Astrocyte of the spinal cord (primary cell): ENCODE measurements at places on chromosomes 6 and 20.

DNA sequence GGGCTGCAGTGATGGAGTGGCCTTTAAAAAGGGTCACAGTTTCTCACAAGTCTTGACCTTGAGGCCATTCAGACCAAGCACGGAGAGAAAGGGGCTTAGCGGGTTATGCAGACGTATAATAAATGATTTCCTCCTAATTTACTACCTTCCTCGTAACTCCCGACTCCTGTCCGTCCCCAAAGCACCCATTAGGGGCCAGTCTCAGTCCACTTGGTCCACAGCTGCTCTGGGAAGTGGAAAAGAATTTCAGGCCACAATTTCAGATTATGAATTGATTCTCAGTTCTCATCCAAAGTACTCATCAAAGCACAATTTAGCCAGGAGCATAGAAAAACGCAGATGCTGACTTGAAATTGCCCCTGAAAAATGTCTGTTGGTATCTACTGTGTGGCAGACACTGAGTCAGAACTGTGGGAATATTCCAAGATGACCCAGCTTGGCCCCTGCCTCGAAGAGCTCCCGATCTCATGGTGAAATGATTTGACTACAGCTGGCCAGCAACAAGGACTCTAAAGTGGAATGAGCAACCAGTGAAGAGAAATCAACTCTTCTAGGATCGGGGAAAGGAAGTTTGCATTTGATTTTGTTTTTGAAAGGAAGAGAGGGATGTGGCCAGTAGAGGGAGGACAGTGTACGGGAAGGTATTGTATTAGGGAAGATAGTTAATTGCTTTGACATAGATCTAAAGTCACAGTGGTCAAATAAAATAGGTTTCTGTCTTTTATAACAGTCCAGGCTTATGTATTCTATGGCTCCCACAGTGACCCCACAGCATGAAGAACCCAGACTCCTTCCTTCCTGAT is 15.2 kb upstream of the STK35 start:
- no peak for DNase-seq

- DNase-seq, result peak; percentile 93
Observed at GRCh38 chr6:80547827-80548226, 441.4 kb downstream of the BCKDHB start.

GRCh38 chr6:71157345-71157744 is 131.3 kb upstream of the OGFRL1 start:
- no peak for DNase-seq

DNA sequence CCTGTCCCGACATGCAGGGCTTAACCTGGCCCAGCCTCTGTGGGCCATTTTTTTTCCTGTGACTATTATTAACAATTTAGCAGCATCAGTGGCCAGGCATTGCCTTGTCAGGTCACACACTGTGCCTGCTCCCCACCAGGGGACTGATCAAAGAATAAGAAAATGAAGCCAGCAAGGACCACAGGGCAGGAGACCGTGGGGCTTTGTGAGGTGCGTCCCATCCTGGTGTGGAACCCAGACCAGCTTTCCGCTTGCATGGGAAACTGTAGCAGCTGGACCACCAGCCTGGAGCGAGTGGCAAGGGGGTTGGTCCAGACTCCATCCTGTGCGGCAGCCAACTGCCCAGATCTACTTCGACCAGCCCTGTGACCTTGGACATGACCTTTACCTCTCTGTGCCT is 218.3 kb downstream of the ANKRD60 start:
- DNase-seq, result no peak

DNA sequence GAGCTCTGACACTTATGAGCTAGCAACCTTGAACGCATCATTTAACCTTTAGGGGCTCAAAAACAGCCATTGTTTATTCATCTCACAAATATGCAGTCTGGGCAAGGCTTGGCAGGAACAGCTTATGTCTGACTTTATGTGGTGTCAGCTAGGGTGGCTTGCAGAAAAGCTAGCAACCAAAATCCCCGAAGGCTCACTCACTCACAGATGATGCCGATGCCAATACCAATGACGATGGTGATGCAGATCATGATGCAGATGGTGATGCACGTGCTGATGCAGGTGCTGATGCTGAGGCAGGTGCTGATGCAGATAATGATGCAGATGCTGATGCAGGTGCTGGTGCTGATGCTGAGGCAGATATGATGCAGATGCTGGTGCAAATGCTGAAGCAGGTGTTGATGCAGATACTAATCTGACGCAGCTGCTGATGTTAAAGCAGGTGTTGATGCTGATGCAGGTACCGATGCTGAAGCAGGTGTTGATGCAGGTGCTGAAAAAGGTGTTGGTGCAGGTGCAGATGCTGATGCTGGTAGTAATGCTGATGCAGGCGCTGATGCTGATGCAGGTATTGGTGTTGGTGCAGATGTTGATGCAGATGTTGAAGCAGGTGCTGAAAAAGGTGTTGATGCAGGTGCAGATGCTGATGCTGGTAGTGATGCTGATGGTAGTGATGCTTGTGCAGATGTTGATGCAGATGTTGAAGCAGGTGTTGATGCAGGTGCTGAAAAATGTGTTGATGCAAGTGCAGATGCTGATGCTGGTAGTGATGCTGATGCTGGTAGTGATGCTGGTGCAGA is 195.6 kb downstream of the NFATC2 start:
- DNase-seq, result peak; percentile 85

DNA sequence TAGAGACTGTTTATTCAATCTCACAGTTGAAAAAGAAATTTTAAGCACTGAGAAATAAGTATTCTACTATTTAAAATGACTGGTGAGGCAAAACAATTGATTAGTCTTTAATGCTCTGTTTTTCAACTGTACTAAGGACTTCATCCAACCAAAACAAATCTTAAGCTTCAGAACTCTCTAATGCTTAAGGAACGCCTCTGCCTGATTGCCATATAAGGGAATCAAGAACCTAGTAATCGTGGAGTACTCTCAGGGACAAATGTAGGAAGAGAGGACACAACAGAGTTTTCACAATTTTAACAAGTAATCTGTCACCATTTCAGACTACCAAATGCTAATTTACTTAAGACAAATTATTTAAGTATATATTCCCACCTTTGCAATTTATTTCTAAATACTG is 16.1 kb downstream of the FBXO30 start:
- DNase-seq, result peak; percentile 76

DNA sequence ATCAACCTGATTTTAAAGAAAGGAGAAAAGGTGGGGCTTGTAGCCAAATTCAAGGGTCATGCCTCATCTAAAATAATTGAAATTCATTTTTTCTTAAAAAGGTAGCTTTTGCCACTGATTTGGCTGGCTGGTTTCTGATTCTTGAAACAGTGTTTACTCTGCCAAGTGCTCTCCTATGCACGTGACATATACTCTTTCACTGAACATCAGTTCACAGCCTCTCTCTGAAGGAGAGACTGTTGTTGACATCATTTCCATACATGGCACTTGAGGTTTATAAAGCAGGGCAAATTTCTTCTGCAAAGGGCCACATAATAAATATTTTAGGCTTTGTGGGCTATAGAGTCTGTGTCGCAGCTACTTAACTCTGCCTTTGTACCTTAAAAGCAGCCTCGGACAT is 40.4 kb upstream of the DOK5 start:
- no peak for DNase-seq

DNA sequence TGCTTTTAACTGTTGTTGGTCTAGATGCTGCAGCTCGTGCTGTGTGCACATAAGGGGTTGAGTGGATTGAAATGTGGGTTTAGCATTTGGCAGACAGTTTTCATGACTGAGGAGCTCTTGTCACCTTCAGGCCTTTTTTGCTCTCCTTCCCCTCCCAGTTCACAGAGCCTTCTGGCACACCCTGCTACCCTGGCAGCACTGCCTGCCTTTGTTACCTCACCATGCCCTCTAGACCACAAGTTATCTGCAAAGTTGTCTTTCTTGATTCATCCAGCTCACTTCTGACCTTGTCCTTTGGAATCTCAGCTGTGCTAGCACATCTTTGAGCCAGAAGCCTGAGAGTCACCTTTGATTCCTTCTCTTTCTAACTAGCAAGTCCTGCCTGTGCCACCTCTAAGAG is 348.9 kb upstream of the ZFP64 start:
- no peak for DNase-seq

DNA sequence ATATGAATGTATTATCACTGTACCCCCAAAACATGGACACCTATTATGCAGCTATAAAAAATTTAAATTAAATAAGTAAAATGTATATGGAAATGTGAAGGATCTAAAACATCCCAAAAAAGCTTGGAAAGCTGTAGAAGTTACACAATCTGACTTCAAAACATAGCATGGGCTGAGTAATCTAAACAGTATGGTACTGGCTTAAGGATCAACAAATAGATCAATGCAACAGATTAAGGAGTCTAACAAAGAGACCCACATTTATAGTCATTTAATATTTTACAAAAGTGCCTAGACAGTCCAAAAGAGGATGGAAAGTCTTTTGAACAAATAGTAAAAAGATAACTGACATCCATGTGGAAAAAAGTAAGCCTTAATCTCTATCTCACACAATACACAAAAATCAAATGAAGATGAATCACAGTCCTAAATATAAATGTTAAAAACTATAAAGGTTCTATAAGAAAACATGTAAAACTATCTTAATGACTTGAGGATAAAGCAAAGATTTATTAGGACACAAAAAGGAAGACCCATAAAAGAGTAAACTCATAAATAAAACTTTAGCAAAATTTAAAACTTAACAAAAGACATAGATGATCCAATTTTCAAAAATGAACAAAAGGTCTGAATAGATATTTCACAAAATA is 46.8 kb downstream of the RANBP9 start:
- DNase-seq, result no peak

DNA sequence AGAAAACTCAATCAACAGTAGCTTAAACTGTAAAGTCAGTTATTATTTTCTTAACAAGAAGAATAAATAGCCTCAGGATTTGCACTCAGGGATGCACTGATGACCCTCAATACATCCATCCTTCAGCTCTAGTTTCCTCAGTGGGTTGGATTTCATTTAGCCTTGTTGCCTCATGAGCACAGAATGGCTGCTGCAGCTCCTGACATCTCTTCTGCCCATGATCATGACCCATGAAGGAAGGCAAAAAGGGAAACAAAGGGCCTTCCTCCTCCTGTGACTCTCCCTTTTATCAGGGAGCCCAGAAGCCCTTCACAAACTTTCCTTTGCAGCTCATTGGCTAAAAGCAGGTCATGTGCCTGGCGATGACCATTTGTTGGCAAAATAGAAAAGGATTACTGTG is 51.2 kb upstream of the KCNG1 start:
- DNase-seq, result no peak

DNA sequence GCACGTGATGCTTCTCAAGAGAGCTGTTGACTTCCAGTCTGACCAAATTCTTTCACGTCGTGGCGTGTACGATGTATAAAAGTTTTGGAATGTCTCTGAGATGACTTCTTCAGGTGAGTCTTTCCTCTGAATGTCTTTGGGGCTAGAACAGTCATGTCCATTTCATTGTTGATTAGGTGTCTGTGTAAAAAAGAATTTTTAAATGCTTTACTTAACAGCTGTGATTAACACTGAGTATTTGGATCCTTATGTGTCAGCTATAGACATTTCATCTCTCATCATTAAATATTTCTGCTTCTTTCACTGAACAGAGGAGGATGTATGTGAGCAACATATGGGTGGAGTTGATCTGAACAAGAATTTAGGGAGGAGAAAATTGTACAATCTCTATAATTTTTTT is 29.3 kb upstream of the KIF13A start:
- no peak for DNase-seq

- no peak for DNase-seq
Observed at GRCh38 chr6:3090013-3090412, 21.7 kb downstream of the RIPK1 start.

GRCh38 chr20:2353231-2353630 is 27.5 kb upstream of the TGM6 start:
- DNase-seq, result no peak

GRCh38 chr6:122476131-122476530 is 4.5 kb upstream of the SERINC1 start:
- peak; percentile 42 for DNase-seq

GRCh38 chr6:134729561-134729960 is 220.3 kb downstream of the ALDH8A1 start:
- DNase-seq, result peak; percentile 41

DNA sequence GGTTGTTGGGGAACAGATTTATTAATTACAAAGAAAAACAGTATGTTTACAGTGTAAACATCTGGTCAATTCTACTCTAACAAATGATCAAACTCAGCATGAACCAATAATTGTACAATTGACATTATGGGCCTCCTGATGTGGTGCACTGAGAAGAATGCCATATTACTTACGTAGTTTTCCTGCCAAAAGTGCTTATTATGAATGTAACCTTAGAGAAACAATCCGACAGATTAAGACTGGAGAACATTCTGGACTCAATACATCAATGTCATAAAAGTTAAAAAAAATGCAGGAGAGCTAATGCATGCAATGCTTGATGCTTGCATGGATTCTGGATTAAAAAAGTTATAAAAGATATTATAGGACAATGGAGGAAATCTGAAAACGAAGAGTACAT is 69.0 kb downstream of the LYRM4 start:
- no peak for DNase-seq

DNA sequence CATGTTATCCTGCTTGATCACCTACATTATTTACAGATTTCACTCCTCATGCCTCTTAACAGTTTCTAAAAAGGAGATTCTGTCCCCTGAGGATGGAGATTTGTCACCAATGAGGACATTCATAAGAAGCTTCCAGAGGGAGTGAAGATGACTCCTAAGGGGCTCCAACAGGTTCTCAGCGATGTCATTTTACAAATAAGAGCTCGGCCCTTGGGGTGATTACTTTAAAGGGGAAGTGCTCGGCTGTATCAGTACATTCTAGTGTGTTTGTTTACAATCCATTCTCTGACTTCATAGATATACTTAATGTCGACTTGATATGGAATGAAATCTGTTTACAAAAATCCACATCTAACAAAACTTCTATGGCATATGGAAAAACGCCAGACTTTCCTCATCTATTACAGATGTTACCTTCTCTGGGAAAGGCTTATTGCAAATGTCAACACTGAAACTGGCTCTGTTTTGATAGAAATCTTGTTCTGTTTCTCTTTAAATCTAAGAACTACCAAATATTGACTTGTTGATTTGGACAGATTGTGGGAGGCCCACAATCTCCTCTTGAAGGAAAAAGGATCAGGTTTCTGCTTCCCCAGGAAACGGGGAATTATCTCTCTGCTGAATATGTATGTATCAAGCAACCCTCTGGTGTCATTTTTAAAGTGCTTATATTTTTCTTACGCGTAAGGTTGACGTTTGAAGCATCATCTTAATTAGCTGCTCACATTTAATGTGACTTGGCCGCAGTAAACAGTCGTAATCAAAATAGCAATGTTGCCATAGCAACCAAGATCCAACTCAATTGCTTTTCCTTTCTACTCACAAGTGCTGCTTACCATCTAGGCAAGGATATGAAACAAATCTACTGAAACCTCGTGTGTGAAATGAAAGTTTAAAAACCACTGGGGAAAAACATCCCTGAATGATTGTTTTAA is 95.7 kb downstream of the SHLD1 start:
- peak; percentile 62 for DNase-seq
